ENCODE measurements at places on chromosomes 7 and 10.

- DNase-seq, result peak; percentile 82
These were observed 110.3 kb upstream of the LANCL2 start for GRCh38 chr7:55254596-55255495.

DNA sequence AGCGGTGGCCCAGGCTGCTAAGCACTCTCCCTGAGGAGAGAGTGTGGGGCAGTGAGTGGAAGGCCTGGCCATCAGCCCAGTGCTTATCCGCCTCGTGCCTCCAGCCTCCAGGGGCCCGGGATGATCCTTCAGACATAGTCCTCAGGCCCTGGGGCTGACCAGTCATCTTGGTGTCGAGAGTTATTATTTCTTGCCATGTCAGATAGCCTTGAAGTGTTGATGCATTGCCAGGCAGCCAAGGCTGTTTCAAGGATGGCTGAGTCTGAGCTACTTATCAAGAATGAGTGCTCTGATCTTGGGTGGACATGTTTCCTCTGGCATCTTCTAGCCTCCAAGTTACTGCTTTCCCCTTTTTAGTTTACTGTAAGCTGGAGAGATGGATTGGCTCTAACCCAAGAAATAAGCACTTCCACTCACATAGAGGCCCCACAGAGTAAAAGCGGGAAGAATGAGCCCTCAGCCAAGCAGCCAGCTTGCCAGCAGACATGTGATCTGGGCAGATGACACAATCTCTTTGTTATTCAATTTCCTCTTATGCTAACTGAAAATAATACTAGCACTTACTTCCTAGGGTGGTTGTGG is 136.5 kb upstream of the NAMPT start:
- DNase-seq, result peak; percentile 40

DNA sequence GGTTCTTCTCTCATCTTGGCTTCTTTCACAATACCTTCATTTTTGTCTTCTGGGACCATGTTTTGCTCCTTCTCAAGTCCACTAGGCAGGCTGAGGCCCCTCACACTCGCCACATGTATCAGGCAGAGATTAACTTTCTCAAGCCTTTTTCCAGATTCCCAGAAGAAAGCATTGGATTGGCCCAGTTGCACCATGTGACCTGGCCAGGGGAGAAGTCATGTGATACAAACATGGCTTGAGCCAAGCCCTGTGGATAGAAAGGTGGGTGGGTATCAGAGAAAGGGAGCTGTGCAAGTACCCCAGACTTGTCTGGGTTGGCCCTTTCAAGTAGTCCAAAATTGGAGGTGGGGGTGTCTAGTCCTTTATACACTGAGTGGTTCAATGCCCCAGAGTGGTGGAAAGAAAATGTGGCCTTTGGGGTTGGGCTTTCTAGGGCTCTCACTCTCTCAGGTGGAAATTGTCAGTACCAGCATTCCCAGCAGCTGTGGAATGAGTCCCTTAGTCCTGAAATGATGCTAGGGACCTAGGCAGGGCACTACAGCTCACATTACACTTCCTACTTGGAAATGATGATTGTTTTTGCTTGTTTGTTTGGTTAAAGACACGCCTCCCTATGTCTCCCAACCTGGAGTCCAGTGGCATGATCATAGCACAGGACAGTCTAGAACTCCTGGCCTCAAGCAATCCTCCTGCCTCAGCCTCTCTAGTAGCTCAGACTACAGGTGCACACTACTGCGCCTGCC is 36.9 kb upstream of the C10orf67 start:
- no peak for DNase-seq

DNA sequence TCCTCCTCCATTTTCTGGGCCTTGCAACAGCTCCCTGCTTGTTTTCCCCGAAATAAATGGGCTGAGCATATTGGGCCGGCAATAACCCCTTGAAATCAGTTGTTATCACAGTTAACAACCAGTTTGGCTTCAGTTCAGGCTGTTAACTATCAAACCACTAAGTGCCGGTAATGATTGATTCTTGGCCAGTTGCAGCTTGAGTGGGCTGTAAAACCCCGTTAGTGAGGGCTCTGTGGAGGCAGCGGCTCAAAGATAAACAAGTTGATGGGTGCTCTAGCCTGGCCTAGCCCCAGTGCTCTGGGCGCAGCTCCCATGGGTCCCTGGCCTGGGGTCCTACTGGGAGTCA is 8.3 kb downstream of the FGF8 start:
- DNase-seq, result no peak

GRCh38 chr7:16268821-16269768 is 152.2 kb downstream of the CRPPA start:
- DNase-seq, result no peak

GRCh38 chr10:52744057-52744805 is 28.4 kb downstream of the MBL2 start:
- DNase-seq, result no peak

DNA sequence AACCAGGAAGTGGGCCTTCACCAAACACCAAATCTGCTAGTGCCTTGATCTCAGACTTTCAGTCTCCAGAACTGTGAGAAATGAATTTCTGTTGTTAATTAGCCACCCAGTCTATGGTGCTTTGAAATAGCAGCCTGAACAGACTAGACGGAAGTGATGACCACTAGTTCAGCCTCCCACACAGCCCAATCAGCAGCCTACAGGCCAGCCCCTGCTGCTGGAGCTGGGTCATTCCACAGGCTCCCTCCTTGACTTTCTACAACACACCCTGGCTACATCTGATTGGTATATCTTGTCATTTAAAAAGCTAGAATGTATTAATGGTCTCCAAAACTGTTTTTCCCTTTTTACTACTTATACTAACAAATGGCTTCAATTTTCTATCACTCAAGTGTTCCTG is 277.2 kb upstream of the TAC1 start:
- DNase-seq, result no peak

DNA sequence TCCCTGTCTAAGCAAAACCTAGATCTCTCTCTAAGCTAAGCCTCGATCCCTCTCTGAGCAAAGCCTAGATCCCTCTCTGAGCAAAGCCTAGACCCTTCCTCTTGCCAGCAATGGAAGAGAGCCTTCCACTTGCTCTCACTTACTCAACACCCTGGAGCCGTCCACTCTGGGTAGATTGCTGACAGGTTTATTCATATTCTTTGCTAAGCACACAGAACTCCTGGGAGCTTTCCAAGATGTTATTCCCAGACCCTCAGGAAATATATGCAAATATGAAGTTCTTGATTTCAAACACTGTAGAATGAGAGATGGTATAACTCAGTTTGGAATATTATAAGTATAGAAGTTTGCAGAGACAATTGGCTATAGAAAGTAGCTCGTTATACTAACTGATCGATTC is 503.8 kb upstream of the CELF2 start:
- DNase-seq, result no peak

DNA sequence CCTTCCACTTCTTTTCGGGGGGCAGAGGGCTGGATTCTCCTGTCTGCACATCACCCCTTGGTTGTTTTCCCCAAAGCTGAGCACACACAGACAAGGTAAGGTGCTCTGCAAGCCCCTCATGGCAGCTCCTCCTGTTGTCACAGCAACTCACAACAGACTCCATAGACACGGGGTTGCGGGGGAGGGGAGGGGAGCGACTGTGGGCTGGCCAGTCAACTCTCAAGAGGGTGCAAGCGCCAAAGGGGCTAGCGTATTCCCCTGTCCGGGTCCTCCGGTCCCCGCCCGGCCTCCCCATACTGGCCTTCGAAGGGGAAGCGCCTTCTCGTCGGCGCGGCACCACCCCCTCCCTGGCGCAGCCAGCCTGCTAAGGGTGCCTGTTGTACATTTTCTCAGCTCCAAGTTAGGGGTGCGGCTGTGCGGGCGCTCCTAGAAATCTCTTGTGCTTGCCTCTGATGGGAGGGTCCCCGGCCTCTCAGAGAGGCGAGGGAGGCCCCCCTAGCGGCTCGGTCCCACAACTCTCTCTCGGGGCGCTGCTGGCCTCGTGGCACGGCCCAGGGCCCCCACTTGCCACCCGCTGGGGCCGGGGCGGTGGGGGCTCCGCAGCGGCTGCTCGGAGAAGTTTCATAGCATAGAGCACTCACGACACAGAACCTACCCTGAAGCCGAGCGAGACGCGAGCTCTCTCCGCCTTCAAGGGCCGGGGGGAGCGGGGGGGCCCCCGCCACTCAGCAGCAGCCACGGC is 498 bp downstream of the RHOBTB1 start:
- DNase-seq, result peak; percentile 35

- DNase-seq, result no peak
These were observed 90.4 kb downstream of the KIAA1549 start for GRCh38 chr7:138890499-138891445.

- peak; percentile 71 for DNase-seq
These were observed 640 bp downstream of the ANKMY2 start for GRCh38 chr7:16644636-16645592.

- no peak for DNase-seq
These were observed 250.3 kb upstream of the NFE2L3 start for GRCh38 chr7:25901658-25902057.

DNA sequence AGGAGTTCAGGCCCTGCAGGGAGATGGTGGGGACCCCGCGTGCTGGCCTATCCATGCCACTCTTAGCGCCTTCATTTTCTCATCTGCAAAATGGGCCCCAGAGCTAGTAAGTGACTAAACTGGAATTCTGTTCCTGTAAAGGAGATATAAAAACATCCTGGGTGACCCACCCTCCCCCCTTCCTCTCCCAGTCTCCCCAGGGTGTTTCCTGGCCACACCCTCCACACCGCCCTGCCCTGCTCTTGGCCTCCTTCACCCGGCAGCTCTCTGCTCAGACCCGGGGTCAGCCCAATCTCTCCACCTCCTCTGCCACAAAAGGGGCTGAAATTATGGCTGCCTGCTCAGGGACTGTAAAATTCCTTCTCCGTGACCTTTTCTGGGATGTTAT is 70.7 kb downstream of the C10orf105 start:
- no peak for DNase-seq

- no peak for DNase-seq
These were observed 87.7 kb upstream of the TMEM168 start for GRCh38 chr7:112877691-112878460.
